ENCODE measurements at places on chromosomes 1 and 21.

- no peak for DNase-seq
Observed at GRCh38 chr1:100362821-100363466, 10.6 kb downstream of the CDC14A start.

DNA sequence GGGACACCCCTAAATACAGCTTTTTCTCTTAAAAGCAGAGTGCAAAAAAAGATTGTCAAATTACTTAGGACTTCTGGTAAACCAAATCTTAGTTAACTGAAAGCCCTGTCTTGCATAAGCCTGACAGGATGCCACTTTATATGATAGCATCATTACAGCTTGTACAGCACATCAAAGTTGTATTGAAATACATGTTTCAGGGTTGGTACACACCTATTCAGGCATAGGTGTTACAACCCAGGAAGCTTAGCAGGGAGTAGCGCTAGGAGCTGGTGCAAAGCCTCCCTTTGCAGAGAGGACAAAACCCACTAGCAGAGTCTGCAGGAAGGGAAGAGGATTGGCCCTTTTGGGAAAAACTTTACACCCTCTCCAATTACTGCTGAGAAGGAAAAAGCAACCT is 258.9 kb upstream of the SGIP1 start:
- no peak for DNase-seq

GRCh38 chr21:29182691-29183092 is 52.2 kb downstream of the MAP3K7CL start:
- DNase-seq = no peak

DNA sequence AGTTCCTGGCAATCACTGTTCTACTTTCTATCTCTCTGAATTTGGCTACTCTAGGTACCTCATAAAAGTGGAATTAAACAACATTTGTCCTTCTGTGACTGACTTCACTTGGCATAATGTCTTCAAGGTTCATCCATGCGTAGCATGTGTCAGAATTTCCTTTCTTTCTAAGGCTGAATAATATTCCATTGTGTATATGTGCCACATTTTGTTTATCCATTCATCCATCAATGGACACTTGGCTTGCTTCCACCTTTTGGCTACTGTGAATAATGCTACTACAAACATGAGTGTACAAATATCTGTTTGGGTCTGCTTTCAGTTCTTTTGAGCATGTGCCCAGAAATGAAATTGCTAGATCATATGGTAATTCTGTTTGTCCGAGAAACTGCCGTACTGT is 14.7 kb downstream of the CACHD1 start:
- DNase-seq = no peak

DNA sequence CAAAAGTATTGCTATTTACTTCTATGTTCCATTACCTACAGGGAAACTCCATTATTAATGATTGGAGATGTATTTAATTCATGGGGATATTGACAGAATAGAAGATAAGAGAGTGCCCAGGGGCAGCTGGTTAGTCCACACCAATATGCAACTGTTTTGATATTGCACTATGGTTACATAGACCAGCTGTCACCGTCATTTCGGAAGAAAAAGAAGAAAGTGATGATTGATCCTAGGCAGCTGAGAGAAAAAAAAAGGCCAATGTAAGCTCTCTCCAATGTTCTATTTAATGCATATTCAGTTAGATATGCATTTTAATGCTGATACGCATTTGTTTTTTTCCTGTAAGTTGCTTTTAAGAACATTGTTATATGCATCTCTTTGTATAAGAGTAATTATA is 1367.2 kb downstream of the KCNT2 start:
- DNase-seq = no peak

DNA sequence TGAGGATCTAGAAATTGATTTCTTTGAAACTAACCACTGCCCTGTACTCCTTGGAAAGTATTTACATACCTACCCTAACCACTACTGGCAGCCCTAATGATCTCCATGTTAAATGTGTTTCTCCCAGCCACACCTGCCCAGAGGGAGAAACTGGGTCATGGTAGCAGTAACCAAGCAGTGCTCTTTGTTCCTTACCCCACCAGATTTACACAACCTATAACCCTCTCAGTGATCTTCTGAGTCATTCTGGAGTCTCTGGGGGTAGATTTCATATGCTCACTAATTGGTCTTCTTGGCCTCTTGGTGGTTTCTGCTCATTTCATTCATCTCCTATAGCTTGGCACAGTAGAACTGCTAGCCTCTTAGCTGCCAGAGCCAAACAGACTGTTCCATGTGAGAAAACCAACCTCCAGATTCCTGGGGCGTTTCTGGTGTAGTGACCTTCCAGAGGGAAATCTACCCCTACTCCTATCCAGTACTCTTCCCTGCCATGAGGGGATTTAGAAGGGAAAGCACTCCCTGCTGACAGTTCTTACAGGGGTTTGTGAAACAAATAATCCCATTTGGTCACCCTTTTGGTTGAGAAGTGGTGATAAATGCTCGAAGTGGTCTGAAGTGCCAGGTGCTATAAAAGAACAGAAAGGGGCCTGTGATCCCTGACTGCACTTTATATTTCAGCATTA is 36.2 kb upstream of the LRIG2 start:
- no peak for DNase-seq

DNA sequence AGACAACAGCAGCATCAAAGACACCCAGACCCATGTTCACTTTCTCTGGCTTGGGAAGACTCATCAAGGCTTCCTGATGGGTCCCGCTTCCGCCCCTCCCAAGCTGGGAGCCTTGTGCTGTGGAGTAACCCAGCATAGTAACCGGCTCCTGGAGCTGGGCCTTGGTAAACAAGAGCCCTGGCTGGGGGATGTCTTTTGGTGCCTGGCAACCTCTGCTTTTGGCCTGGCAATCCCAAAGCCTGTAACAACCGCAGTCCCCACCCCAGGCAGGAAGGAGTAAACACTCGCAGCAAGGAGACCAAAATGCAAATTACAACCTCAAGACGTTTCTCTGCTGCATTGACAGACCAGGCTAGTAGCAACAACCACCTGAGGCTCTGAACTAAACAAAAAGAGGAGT is 16.9 kb upstream of the THRAP3 start:
- no peak for DNase-seq

DNA sequence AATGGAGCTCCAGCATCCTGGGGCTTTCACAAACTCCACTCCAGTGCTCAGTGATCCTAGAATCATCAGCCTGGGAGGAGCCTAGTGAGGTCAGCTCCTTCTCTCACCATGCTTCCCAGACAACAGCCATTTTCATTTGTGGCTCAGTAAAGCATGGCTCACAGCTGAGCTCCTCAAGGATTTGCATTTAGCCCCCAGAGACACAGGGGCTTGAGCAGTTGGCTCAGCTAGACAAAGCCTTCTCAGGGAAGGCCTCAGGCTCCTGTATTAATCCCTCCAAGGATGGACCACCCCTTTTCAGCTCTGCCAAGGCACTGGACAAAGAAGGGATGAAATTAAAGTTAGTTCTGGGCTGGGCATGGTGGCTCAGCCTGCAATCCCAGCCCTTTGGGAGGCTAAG is 39.5 kb downstream of the ERI3 start:
- no peak for DNase-seq

GRCh38 chr1:37274938-37275631 is 199.3 kb upstream of the ZC3H12A start:
- DNase-seq = no peak

DNA sequence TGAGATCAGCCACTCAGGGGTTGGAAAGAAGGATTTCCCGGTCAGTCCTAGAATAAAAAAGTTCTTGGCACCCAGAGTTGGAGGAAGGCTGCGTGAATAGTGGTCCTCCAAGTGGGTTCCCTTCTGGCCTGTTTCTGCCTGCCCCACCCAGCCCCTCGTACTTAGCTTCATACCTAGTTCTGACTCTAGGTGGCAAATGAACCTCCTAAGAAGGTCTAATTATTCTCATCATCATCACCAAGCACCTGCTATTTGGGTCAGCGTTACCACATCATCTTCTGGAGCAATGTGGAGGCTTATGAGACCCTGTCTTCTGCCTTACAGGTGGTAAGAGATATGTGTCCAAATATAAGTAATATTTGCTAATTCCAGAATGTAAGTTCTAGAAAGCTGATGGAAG is 35.9 kb upstream of the NFASC start:
- no peak for DNase-seq

DNA sequence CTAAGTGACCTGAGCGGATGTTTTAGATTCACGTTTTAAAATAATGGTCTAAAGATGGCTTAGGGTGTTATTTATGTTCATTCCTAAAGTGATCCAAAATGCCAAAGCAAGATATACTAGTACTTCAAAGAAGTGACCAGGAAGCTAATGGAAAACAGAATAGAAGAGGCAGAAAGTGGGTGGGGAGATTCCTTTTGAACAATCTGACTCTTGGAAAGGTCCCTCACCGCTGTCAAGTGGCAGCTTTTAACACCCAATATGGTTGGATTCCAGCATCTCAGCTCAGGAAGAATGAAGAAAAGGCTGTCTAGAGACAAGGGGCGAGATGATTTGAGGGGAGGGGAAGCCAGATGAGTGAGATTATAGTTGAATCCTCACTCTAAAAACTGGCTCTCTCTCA is 90.3 kb downstream of the SCMH1 start:
- no peak for DNase-seq

DNA sequence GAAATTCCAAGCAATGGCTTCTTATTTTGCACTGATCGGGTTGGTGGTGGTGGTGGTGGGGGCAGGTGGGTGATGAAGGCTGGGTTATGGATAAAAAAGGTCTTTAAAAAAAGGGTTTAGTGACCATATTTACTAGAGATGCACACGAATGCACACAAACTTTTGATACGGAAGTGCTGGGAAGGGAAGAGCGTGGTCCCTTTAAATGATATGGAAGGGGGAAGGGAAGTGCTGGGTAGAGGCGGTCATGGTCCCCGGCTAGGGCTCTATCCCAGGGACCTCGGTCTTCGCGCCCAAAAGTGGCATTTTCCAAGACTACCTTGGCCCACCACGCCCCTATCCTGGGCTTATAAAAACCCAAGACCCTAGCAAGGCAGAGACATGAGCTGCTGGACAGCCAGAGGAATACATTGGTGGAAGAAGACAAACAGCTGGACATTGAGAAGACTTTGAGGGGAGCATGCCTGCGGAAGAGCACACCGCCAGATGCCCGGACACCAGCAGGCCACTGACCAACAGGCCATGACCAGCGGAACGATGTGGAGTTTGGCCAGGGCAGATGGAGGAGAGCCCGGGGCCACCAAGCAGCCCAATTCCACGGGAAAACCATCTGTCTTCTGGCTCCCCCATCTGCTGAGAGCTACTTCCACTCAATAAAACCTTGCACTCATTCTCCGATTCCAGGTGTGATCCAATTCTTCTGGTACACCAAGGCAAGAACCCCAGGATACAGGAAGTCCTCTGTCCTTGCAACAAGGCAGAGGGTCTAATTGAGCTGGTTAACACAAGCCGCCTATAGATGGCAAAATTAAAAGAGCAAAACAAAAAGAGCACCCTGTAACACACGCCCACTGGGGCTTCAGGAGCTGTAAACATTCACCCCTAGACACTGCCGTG is 1720.2 kb downstream of the MRPL39 start:
- no peak for DNase-seq

- DNase-seq = no peak
Observed at GRCh38 chr1:106793651-106794050, 262.8 kb upstream of the PRMT6 start.

DNA sequence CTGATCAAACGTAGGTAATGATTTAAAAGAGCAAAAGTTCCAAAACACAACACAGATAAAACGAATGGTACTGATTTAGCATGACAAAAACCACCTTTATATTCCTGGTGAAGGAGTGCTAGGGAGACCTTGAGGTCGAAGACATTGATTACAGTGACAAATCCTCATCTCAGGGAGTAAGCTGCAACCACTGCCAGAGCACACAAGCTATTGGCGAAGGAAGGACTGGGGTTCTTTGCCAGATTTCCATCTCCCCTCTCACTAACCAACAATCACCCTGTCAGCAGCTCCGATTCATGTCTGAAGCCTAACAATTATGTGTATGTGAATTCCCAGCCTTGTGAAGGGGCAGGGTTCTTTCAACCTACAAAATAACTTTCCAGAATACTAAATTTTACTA is 40.2 kb upstream of the DMRTB1 start:
- no peak for DNase-seq

- DNase-seq = no peak
Observed at GRCh38 chr1:42952303-42953001, 6.2 kb downstream of the SLC2A1 start.

DNA sequence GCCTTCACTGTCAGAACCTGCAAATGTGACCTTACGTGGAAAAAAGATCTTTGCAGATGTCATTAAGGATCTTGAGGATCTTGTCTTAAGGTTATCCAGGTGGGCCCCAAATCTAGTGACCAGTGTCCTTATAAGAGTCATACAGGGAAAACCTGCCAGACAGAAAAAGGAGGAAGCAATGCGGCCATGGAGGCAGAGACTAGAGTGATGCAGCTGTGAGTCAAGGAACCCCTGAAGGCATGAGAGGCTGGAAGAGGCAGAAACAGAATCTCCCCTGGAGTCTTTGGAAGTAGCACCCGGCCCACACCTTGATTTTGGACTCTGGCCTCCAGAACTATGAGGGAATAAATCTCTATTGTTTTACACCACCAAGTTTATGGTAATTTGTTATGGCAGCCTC is 36.5 kb upstream of the DNASE2B start:
- no peak for DNase-seq

DNA sequence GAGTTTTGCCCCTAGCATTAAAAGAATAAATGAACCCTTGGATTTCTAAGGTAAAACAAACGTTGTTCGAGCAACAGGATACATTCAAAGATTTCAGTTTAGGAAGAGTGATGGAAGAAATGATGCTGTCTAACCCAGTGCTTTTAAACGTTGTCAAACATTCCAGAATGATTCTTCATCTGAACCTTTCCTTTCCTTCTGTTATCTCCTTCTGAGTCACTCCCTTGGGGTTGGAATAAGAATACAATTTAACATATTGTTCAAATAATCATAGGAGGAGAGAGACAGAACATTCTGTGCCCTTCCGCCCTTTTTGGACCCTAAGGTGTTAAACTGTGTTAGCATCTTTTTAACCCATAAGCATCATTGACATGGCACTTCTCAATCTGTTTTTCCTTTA is 61.1 kb upstream of the RCOR3 start:
- DNase-seq = no peak

GRCh38 chr1:156198831-156199349 is 5.0 kb downstream of the SLC25A44 start:
- DNase-seq = no peak

DNA sequence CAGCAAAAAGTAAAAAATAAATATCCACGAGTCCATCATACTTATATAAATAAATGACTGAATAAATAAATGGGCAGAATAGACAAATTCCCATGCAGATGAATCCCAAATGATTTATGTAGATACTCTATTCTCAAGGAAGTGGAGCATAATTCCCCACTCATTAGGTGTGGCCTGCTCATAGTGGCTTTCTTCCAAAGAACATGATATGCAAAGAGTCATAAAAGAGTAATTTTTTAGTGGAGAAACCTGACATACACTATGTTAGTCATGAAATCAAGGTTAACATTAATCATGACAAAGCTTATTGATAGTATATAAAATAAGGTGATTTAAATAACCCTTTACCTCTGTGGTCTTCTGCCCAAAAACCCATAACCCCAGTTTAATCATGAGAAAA is 298.9 kb downstream of the DPYD start:
- no peak for DNase-seq

DNA sequence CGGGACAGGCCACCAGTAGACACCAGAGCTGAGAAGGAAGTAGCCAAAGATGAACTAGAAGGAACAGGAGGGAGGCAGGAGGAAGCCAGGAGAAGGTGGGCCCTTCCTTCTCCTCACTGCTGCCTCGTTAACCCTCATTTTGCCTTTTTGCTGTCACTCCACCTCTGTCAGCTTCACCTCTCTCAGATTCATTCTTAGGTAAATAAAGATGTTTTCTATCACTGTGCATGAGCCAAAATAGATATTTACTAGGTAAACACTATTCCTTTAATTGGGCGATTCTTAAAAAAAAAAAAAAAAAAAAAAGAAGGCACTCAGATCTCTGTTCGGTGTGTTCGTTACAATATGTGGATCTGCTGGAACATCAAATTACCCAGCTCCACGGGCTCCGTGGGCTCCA is 112.3 kb downstream of the GLUL start:
- DNase-seq = no peak
